ENCODE measurements at places on chromosomes 4 and X.

- DNase-seq = no peak
These were observed 788.9 kb downstream of the RPA4 start for GRCh38 chrX:97672608-97673007.

DNA sequence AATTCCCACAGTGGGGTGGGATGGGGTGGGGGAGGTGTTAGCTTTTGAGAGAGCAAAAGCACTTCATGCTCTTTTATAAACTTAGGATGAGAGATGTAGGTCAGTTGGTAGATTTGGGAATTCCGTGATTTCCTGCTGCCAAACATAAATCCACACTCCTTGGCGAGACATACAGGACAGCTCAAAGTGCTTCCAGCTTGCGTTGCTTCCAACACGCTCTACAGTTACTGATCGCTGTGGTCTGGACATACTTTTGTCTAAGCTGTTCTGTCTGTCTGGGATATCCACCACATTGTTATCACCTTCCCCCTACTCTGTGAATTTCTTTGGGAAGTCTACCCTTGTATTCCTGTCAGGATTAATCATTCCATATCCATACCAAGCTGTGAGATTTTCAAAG, 117.5 kb downstream of the RAPGEF2 start:
- no peak for DNase-seq

- DNase-seq = no peak
These were observed 100.9 kb downstream of the CXXC4 start for GRCh38 chr4:104393655-104394324.

DNA sequence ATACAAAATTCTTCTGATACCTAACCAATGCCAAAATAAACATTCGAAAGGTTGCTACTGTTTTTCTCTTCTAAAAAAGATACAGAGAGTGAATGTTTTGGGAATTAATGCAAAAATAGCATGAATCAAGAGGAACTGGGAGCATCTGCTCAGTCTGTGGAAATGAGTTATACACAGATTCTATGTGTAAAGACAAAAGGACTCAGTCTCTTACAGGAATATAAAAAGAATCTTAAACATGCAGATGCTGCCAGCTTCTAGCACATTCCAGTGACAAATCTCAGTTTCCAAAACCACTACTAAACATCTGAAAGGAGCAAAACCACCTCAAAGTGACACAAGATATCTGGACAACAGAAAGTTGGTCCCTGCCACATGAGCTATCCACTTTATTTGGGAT, 55.0 kb downstream of the PAPSS1 start:
- no peak for DNase-seq
